ENCODE measurements at places on chromosomes 7 and 10.

GRCh38 chr10:24850727-24851296, 101.6 kb downstream of the PRTFDC1 start:
- no peak for DNase-seq

DNA sequence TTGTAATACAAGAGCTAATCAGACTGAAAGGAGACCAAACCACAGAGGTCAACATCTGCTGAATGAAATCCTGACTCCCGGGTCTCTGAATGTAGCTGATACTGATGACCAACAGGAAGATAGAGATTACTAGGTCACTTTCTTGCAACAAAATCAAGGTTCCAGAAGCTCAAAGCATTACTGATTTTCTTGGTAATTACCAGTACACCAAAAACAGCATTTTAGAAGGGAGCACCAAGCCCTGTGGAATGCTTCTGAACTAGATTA, 177.7 kb downstream of the SLC25A13 start:
- no peak for DNase-seq

GRCh38 chr7:39507866-39508551, 58.2 kb upstream of the YAE1 start:
- DNase-seq: no peak

GRCh38 chr10:90858461-90858968, 676 bp upstream of the HTR7 start:
- DNase-seq: no peak

- no peak for DNase-seq
These were observed 11.9 kb downstream of the STEAP1B start for GRCh38 chr7:22487978-22488642.

DNA sequence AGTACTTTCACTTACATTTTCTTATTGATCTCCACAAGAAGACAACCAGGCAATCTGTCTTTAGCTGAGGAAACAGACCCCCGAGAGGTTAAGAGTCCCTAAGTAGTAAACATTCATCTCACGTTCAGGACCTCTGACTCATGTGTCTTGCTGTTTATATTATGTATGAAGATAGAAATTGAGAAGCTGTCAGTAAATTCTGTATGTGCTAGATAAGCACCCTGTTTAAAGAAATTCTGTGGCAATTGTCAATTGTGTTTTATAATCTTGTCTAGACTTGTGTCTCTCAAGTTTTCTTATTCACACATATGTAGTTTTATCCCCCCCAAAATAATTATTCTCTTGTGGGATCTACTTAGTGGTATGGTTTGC, 14.5 kb downstream of the ADK start:
- DNase-seq: no peak

DNA sequence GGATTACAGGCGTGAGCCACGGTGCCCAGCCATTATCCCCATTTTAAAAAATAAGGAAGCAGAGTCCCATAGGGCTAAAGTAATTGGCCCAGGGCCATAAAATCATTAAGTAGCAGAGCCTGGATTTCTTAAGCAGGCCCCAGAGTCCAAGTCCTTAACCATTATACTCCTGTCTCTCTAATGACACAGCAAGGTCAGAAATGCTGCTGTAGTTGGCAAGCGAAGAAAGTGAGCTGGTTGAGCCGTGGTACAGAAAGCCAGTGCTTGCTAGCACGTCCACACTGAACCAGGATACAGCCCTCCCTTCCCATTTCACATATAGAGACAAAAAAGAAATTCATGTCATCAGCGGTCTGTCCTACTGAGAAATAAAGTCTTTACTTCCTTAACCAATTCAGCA, 562.7 kb downstream of the GALNT17 start:
- DNase-seq: no peak

- no peak for DNase-seq
These were observed 17.9 kb upstream of the BAIAP2L1 start for GRCh38 chr7:98418636-98419315.

DNA sequence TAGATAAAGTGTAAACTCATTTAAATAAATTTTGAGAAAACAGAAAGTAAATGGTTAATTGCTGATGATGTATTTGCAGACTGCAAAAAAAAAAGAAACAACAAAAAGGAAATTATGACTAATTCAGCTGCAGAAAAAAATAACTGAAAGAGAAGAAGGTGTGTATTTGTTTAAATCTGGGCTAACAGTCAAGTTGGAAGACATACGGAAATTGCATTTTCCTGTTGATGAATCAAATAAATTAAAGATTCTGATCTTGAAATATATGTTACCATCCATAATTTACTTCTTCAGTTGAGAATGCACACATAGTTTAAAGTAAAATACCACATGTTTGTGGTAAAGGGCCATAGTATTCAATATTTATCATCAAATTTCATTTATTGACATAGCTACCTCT, 19.3 kb upstream of the ING3 start:
- no peak for DNase-seq

DNA sequence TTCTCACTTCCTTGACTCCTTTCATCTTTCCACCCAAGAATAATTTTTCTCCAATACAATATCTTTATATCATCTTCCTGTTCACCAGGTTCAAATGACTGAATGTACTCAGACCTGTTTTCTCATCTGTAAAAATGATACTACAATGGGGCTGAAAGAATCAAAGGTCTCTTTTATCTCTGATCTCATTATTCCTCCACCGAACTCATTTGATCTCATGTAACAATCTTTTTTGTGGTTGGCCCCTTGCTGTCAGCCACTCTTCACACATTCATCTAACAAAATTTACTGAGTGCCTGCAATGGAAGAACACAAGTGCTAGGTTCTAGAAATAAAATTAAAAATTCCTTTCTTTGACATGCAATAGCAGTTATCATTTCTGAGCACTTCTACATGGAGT, 65.0 kb downstream of the GRM8 start:
- no peak for DNase-seq

DNA sequence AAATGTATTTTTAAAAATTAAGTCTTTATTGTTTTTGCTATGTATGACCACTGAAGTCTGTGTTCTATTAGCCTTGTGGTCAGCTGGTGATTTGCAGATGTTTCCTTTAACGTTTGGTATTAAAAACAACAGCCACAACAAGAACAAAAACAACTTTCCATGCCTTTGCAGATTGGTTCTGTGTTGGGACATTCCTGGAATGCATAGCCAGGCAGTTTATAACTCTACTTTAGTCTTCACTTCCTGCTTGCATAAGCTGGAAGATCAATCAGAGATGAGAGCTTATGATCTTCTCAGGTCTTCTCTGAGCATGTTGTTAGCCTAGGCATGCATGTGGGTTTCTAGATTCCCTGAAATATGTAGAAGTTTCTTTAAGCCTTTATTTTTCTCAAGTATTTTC, 58.9 kb upstream of the SEMA3C start:
- no peak for DNase-seq

DNA sequence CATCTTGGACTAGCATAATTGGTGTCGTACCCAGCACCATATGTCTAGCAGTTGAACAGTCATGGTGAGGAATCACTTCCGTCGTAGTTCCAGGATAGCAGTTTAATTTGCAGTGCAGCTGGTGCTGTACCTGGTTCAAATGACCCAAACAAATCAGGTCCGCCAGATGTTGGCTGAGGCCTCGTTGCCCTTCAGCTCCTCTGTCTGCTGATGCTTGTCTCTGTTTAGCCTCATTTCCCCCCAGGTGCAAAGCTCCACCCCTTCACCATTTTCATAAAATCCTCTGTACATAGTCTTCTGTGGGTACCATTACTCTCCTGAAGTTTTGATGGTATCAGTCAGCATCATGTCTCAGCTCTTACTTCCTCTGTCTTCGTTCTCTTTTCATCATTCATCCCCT, 35.1 kb downstream of the UMAD1 start:
- no peak for DNase-seq

- DNase-seq: no peak
These were observed 238.7 kb downstream of the PLXNA4 start for GRCh38 chr7:132337450-132338080.

DNA sequence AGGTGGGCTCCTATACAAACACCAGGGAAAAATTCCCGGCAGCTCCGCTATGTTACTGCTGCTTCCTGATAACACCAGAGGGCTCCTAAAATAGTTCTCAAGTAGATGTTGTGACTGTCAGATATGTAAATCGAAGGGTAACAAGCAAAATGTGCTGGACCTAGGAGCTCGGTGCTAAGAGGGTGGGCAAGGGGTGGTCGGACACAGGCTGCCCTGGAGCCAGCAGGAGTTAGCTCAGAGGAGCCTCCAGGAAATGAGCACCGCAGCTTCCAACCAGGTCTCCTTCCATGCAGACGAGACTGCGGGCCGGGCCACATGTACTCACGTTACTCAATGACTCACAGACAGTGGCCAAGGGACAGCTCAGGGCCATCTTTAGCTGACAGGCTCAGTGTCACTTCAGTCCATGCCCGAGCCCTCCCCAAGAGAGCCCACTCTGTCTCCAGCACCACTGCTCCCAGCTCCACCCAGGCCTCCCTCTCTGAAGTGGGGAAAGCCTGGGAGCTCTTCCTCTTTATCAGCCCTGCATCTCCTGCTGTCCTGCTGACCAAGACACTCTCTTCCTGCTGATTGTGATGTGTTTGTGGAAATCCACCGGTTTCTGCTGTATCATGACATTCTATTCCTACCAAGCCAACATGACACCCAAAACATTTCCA, 37.2 kb upstream of the TMEM273 start:
- no peak for DNase-seq

GRCh38 chr10:124045801-124046355, 47.5 kb downstream of the CHST15 start:
- no peak for DNase-seq
